ENCODE measurements at places on chromosomes 2 and 18.
A peak's percentile ranks its signal among the peaks of the same experiment; 100 is the strongest.

DNA sequence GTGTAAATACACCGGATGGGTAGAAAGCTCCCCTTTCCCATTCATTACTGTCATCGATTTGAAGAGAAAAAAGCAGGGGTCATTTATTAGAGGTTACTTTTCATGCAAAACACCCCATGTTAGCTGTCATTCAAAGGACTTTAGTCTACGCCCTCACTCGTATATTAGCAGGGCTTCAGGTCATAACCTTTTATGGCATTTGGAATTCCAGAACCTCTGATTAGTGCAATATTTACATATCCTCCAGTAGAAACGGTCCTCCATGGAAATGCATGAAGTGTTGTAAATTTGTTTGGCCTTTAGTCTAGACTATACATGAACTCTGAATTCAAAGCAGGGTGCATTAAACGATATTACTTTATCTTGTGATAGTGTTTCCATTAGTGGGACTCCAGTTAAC is 180.5 kb downstream of the ZNF516 start:
- no peak for DNase-seq

DNA sequence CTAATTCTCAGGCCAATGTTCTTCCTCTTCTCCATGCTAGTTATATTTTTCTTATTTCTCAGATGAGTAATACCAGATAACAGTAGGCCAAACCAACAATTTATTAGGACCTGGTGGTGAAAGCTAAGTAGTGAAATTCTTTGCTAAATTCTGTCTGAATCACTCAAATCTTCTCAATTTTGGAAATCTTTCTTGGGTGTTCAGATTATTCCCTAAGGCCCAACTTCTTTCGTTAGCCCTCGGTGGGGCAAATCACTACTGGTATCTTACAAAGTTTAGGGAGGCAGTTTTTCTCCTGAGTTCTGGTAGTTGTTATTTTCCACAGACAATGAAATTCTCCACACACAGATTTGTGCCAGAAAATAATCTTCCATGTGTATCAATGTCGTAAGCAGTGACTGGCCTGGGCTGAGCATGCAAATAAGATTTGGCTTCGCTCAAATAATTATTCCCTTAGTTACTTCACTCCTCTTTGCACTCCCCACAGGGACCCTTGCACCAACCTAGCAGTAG is 443.5 kb upstream of the SLC14A2 start:
- DNase-seq = no peak

GRCh38 chr2:196963043-196963442 is 36.5 kb upstream of the PGAP1 start:
- DNase-seq = no peak

- DNase-seq = no peak
Observed at GRCh38 chr2:239060676-239061075, 212.8 kb downstream of the TWIST2 start.

DNA sequence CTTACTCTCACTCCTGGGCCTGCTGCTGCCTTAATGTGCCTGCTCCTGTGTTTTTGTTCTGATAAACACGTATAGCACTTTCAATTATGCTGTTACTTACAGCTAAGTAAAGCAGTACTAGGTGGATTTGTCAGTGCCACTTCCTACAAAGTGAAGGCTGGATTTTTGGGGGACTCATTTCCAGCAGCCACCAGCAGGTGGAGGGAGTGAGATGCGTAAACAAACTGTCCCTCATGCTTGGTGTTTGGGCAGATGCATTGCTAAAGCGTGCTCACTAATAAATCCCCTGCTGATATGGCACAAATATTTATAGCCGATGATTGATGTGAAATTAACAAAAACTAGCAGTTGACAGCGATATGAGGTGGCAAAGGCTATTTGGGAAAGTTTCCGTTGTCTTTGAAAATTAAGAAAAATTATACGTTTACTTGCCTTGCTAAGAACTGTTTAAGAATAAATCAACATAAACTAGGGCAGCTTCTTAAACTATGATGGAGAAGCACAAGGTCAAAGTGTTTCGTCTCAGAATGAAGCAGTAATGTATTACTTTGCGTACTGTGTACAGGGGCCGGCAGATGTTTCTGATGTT is 101.7 kb downstream of the AGAP1 start:
- peak; percentile 9 for DNase-seq

DNA sequence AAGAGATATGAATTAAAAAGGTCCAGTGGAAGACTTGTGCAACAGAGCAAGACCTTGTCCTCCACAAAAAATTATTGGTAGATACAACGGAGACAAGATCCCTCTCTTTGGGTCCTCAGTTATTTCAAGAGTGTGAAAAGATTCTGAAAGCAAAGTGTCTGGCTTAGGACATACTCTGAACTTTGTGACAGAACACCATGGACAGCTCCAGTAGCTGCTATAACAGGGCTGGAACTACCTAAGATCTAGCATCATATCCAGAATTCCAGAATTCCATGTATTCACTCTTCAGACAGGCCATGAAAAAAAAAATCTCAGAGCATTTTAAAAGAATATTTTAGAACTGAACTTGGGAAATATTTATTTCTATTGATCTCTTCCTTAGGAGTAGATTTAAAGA is 74.8 kb upstream of the ZBTB14 start:
- DNase-seq = no peak

- no peak for DNase-seq
Observed at GRCh38 chr2:61995515-61995914, 90.0 kb downstream of the COMMD1 start.

GRCh38 chr2:218072002-218072401 is 2.9 kb downstream of the RUFY4 start:
- no peak for DNase-seq

DNA sequence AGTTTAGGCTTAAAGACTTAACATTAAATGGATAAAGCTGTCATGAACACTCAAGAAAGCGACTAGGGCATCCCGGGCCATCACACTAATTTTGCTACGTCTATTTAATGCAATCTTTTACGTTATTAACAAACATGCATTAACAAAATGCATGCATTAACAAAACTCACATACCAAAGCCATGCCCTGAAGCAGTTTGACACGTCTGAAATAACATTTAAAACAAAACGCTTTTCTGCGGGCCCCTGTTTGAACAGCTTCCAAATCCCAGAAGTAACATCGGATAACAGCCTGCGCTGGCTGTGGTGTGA is 458 bp downstream of the B4GALT6 start:
- DNase-seq = no peak

GRCh38 chr2:221767106-221768012 is 195.3 kb upstream of the EPHA4 start:
- no peak for DNase-seq

DNA sequence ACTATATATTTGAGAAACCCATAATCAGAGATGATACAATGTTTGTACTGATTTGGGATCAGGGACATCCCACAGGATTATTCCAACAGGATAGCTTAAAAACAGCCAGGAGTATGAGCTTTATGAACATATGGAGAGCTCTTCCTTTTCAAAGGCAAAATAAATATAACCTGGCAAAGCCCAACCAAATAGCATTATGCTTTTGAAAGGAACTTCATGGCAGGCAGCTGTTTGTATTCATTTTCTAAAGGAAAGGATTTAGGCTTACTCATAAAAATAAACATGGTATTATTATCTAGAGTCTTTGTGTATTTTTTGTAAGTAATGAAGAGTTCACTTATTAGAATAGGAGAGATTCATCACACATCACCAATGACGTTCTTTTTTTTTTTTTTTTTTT is 44.4 kb downstream of the CCDC195 start:
- DNase-seq = no peak

DNA sequence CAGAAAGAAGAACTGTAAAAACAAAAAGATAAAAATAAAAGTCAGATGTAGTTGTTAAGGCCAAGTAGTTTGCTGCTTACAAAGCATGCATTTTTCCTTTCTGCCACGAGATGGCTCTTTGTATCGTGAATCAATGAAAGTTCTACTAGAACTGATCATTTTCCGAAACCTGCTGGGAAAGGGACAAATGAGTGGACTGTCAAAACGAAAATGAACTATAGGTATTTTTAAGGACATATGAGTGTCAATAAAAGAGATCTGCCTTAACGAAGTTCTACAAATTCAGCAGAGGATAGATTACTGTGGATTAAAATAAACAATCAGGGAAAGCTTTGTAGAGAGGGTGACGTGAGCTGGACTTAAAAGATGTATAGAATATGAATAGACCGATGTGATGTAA is 15.0 kb upstream of the ELOA2 start:
- no peak for DNase-seq
